ENCODE measurements at places on chromosomes 2 and 18. TPM values are rescaled to one million over a fixed set of nuclear protein-coding genes. Genes with fewer than 3 reads are reported as not detected.

- DNase-seq: no peak
Observed at GRCh38 chr18:30748541-30748940, 294.0 kb downstream of the DSC3 start.

DNA sequence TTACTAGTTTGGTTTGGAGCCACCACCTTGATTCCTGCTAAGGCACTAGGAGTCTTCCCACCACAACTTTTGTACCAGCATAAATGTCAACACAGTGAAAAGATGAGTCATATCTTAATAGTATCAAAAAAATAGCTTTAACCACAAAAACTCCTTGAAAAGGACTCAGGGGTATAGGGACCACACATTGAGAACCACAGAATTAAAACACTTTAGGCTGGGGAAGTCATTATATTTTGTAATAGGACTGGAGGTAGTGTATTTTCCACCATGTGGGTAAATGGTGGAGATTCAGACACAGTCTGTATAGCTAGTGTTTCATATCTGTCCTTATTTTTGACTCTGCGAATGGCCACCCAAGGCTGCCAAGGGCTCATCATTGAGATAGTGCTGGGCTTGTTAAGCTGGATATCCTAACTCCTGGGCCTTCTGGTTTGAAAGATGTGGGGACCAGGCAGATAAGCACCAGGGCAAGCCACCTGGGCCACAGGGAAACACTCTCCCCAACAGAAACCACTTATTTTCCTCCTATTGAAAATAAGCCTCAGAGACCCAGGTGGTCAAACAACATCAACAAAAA lies 19.1 kb upstream of the FHL2 start:
- DNase-seq: no peak

DNA sequence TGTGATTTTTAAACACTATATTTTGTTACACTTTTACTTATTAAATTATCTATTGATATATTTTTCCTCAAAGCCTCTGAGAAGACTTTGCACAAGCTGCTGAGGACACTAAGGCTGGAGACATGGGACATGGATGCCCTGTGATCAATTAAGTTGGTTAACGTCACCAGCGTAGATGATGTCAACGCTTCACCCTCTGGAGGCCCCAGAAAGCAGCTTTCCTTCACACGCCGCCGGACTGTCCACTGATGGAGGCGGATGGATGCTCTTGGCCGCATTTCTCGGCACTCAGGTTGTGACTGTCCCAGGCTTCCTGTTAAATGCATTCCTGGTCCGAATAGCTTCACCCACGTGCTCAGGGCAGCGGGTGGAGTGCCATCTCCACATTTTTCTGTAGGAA lies 247.5 kb downstream of the VAPA start:
- no peak for DNase-seq

Gene PLGLB1
- 12.9 TPM for total RNA-seq

DNA sequence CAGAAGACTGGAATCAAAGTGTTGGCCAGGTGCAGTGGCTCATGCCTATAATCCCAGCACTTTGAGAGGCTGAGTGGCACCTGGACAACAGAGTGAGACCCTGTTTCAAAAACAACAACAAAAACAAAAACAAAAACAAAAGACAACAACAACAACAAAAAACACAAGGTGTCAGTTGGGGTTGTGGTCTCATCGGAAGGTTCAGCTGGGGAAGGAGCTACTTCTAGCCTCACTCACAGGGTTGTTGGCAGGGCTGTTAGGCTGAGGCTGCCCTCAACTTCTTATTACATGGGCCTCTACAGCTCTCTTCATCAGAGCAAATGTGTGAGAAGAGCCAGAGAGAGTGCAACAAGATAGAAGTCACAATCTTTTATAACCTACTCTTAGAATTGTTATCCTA lies 34.6 kb upstream of the CAB39 start:
- no peak for DNase-seq

DNA sequence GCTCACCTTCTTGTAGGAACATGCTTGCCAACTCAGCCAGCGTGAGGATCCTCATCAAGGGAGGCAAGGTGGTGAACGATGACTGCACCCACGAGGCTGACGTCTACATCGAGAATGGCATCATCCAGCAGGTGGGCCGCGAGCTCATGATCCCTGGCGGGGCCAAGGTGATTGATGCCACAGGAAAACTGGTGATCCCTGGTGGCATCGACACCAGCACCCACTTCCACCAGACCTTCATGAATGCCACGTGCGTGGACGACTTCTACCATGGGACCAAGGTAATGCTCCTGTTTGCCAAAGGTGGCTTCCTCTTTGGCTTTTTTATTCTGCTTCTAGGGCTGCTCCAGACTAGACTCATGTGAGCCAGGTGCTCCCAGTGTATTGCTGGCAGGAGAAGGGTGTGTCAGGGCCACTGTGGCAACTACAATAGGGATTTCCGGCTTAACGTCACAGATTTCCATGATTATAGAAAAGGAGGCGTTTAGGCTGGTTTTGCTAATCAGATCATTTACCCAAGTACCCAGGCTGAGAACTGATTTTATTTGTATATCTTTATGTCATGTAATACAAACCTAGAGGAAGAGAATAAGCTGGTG lies 50.6 kb downstream of the DPYSL5 start:
- DNase-seq: no peak

Gene FSHR
- not detected for total RNA-seq

DNA sequence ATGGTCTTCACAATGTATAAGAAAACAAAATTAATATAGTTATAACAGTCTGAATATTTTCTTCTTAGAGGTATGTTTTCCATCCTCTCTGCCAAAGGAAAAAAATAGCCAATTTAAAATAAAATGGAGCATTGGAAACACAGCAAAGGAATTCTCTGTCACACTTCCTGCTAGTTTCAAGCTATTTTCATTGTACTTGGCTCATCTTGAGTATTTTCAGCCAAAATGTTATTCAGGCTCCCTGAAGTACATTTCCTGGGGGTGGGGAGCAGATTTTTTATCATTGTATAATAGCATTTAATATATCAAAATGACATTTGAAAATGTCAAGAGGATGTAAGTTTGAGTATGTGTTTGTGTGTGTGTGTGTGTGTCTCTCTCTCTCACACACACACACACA lies 463.6 kb upstream of the REG3G start:
- no peak for DNase-seq

DNA sequence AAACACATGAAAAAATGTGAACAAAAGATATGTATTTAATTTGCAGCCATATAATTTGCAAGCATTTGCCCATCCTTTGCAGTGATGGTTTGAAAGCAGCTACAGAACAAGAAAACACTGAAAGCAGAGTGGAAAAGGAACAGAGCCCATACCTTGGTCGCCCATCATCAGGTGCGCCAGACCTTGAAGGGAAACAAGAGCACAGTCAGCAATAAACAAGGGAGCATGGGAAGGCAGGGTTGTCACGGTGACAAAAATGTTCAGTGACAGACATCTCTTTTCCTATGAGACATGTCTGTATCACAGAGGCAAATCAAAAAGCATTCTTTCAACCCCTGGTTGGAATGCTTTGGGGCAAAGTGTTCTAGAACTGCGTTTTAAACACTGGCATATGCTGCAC lies 109.4 kb downstream of the NRXN1 start:
- DNase-seq: no peak

DNA sequence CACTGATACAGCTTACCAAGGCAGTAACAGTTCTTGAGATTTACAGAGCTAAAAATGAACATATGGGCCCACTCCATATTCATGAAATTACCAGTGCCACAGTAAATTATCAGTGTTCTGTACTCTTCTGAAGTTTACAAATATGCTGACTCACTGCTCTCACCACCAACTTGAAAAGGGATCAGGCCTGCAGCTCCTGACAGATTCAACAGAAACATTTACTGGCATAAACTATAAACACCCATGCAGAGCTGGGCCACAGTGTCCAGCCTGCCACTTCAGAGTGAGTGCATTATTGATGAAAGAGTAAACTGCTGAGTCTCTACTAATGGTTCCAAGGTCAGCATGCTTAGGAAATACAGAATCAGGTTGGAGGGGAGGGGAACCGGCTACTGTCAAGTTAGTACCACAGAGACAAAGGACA lies 83.1 kb downstream of the FARSB start:
- DNase-seq: no peak

GRCh38 chr18:76426737-76427305 lies 68.2 kb downstream of the ZNF516 start:
- DNase-seq: no peak

- no peak for DNase-seq
Observed at GRCh38 chr2:14194233-14194632, 438.3 kb upstream of the LRATD1 start.

Gene SDC1
- total RNA-seq: not detected

GRCh38 chr2:242001853-242002252 lies 132.3 kb downstream of the RTP5 start:
- DNase-seq: no peak

Gene NEU4
- total RNA-seq: not detected

GRCh38 chr2:8754106-8754776 lies 72.4 kb downstream of the ID2 start:
- no peak for DNase-seq

- DNase-seq: no peak
Observed at GRCh38 chr2:218540015-218540414, 28.1 kb downstream of the USP37 start.

- DNase-seq: no peak
Observed at GRCh38 chr18:59921384-59921891, 21.6 kb downstream of the PMAIP1 start.

GRCh38 chr2:109402980-109403840 lies 210.6 kb downstream of the SEPTIN10 start:
- DNase-seq: no peak

DNA sequence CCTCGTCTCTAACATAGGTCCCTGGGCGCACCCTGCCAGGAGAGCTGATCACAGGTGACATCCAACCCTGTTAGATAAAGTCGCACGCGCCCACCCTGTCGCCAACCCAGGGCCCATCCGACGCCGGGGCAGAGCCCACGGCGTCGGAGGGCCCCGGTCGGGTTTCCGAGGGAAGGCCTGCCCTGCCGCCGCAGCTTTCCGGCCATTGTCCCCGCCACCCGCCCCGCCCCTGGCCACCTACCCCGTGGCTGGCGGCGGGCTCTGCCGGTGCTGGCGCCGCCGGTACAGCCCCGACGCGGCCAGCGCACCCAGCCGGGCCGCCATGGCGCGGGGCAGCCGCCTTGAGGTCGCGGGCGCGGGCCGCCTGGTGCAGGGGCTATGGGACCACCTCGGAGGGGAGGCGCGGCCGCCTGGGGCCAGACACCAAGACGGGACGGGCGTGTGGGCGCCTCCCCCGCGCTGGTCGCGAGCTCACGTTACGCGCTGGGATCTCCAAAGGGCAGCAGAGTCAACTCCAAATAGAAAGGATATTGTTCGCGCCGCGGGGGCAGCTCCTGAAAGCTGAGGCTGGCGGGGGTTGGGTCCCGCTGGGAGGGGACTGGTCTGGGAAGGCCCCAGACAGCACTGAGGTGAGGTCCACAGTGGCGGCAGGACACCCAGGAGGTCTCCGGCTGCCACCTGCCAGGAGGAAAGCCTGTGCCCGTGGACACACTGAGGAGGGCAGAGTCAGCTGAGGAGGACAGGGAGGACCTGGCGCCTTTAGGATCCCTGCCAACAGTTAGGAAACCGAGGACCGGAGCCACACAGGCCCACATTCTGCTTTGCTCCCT lies 11.1 kb downstream of the LIMS2 start:
- no peak for DNase-seq

DNA sequence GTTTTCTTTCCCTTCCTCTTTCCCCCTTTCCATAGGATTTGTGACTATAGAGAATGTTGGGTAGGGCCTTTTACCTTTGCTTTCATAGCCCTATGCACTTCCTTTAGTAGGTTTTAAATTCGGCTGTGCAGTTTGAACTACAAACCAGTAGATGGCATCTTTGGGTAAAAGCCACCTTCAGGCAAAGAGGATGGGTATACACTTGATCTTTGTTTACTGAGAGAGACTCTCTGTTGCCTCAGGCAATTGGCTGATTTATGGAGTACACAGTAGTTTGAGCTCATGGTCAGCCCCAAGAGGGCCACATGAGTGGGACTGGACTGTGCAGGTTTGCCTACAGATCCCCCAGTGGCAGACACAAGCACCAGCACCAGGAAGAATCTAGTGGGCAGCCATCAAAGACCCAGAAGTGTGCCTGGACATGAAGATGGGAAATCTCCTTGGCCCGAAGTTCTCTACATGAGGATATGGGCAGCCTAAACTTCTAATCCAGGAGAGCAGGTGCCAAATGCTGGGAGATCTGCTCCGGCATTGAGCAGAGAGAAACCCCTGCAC lies 1304.3 kb upstream of the DDX18 start:
- no peak for DNase-seq

DNA sequence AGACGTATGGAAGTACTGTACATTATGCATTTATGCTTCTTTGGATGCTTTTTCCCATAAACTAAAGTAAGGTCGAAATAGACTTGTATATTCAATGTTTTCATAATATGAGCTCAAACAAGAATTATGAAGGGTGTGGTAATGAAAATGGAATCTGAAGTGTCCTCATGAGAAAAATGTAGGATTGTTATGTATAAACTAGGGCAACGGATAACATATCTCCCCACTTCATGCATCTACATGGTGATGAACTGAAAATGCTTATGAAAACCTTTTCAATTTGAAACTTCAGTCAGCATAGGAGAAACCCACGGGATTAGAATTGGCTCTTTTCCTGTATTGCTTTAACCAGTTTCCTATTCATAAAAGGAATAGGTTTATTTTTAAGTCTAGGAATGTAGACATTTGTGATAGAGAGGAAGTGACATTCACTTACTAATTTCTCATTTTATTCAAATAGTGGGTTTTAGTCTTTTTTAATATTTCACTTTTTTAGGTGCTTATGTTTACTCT lies 608.2 kb upstream of the GCFC2 start:
- no peak for DNase-seq

DNA sequence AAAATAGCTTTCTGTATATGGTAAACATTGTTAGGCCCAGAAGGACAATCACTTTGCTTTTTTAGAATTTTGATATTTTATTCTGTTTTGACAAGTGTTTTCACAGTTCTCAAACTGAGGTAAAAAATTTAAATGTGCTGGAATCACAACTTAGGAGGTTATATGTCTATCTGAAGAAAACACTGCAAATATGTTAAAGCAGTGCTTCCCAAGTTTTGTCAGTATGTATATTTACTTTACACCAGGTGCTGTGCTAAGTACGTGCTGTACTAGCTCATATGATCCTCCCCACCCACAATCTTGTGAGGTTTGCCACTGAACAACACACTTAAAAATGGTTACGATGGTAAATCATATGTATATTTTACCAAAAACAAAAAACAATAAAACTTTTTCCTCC lies 124.2 kb downstream of the CABYR start:
- no peak for DNase-seq

Data from T-cell (primary cell).